ENCODE measurements at places on chromosomes 6 and 20.

DNA sequence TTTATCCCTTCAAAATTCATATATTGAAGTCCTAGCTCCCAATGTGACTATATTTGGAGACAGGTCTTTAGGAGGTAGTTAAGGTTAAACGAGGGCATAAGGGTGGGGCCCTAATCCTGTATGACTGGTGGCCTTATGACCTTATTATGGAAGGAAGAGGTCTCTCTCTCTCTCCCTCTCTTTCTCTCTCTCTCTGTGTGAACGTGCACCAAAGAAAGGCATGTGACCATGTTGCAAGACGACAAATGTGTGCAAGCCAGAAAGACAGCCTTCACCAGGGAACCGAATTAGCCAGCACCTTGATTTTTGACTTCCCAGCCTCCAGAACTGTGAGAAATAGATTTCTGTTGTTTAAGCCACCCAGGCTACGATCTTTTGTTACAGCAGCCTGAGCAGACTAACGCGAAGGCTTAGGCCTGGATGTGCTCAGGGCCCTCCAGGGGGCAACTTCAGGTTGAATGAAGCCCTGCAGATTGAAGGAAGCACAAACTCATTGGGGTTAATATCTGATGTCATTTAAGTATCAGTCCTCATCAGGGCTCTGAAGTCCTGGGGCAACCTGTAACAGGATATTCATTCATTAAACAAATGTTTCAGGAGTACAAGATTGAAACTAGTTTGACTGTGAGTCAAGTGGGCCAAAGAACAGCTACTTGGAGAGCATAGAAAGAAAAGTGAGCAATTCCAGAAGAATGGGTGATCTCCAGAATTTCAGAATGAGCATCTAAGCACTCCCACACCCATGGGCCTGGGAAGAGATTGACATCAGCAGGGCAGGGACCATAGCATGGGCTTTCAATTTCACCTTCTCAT is 157.4 kb upstream of the TNFAIP3 start:
- no peak for DNase-seq

DNA sequence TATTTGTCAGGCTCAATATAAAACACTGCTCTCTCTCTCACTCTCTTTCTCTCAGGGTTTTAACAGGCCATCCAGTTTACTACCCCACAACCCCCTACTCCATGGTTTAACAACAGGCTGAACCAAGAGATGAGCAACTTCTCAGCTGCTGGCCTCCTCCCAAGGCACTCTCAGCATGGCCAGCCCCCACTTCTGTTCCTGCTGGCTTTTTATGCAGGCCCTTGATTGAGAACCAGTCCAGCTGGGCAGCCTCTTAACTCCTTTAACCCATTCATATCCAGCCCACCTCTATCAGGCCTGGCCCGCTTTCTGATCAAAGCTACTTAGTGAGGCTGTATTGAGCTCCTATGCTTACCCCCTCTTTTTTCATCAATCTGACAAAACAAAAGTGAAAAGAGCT is 346.8 kb upstream of the POU3F2 start:
- no peak for DNase-seq

GRCh38 chr6:41045664-41046063 is 3.4 kb downstream of the TSPO2 start:
- DNase-seq: no peak

DNA sequence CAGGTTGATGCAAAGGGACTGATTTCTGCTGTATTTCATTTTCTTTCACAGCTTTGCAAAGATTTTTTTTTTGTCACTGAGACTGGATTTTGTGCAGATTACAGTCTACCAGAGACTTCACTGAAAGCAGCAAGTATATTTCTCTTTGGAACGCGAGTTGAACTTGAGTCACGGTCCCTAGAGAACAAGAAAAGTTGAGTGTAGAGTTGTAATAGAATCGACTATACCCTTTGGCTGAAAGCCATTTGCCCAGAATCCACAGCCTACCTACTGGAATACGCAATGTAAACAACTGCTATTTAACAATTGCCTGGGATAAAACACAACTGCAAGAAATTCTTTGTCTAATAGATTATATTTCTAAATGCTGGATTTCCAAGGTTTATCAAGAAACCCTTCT is 520.6 kb downstream of the HDGFL1 start:
- DNase-seq: no peak

- DNase-seq: no peak
Observed at GRCh38 chr6:101516578-101516977, 123.1 kb downstream of the GRIK2 start.

GRCh38 chr6:149513915-149514314 is 29.1 kb upstream of the ZC3H12D start:
- no peak for DNase-seq

GRCh38 chr20:10179574-10180298 is 38.9 kb upstream of the SNAP25 start:
- no peak for DNase-seq

GRCh38 chr20:49505518-49505917 is 23.1 kb upstream of the KCNB1 start:
- DNase-seq: no peak

GRCh38 chr6:57247603-57248002 is 25.5 kb upstream of the RAB23 start:
- DNase-seq: no peak

GRCh38 chr6:82073484-82073883 is 174.1 kb downstream of the IBTK start:
- no peak for DNase-seq

GRCh38 chr20:53609491-53610445 is 16.1 kb upstream of the ZNF217 start:
- DNase-seq: peak; percentile 15

GRCh38 chr20:25547063-25547462 is 38.3 kb downstream of the NINL start:
- DNase-seq: no peak

DNA sequence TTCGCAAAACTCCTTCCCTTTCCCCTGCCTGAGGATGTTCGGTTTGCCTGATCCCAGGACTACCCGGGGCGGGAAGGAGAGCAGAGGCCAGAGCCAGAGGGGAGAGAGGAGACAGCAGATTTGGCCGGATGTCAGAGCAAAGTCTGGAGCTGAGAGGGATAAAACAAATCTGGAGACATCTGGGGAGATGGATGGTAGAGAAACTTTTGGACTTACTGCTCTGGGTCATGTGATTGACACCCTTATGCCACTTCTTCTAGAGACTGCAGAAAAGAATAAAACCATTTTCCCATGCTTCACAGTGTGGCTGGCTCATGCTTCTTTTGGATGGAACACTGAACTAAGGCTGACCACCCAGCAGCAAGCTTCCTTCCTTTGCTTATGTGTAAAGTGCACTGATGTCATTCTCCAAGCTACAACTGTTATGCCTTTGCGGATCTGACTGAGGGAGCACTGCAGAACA is 174.7 kb downstream of the FOXC1 start:
- no peak for DNase-seq

DNA sequence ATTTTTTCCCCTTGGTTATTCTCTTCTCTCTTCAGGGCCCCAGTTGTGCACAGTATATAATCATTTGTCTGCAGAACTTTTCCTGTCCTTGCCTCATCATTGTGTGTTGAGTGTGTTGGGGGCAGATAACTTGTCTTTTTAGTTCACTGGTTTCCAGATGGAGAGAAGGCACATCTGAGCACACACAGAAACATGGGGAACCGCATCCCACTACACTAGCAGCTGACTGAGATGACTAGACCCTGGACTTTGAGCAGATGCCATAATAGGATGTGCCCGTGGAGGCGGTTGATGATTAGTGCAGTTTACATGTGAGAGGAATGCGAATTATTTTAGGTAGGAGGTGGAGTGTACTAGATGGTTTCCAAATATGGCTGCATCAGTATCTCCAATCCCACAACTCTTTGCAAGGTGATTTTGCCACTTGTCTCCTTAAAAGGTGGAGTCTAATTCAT is 26.5 kb upstream of the SH3BGRL2 start:
- no peak for DNase-seq

DNA sequence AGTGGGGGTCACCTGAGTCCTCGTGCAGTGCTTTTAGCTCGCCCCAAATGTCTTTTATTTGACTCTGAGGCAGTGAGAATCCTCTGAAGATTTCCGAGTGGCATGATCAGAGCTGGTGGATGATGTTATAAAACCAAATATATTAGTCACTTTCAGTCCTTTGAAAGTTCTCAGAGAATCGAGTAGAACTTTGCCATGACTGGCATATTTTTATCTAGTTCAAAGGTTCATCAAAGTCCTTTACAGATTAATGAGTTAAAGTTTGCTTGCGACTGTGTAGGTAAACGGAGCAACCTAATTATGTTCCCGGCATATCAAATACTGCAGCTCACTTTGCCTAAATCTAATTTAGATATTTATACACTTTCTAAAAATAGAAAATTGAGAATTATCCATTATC is 498.5 kb upstream of the NOX3 start:
- no peak for DNase-seq

GRCh38 chr20:37523911-37524700 is 3.1 kb downstream of the NNAT start:
- no peak for DNase-seq

DNA sequence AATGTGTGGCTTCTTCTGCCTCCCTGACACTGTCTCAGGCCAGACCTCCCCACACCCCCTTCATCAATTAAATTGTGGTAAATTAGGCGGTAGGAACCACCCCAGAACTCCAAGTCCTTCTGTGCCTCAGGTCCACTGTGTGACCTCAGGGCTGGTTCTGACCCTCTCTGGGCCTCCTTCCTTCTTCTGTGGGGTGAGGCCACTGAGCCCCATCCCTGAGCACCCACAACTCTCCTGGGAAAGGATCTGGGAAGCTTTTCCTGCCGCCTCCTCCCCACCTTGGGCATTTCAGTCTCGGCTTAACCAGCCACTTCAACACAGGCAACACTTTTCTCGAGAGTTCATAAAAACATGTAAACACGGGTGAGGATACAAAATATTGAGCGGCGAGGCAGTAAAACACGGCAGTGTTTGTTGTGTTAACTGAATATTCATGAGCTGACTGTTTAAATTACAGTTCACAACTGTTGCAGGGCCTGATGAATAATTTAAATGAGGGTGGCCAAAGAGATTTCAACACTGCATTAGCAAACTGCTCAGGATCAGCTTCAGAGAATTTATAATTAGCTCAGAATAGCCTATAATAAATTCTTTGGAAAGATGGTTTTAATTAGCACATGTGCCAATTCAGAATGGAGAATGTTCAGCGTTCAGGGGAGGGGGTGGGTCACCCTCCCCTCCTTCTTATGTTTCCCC is 112.1 kb downstream of the TOX2 start:
- no peak for DNase-seq

DNA sequence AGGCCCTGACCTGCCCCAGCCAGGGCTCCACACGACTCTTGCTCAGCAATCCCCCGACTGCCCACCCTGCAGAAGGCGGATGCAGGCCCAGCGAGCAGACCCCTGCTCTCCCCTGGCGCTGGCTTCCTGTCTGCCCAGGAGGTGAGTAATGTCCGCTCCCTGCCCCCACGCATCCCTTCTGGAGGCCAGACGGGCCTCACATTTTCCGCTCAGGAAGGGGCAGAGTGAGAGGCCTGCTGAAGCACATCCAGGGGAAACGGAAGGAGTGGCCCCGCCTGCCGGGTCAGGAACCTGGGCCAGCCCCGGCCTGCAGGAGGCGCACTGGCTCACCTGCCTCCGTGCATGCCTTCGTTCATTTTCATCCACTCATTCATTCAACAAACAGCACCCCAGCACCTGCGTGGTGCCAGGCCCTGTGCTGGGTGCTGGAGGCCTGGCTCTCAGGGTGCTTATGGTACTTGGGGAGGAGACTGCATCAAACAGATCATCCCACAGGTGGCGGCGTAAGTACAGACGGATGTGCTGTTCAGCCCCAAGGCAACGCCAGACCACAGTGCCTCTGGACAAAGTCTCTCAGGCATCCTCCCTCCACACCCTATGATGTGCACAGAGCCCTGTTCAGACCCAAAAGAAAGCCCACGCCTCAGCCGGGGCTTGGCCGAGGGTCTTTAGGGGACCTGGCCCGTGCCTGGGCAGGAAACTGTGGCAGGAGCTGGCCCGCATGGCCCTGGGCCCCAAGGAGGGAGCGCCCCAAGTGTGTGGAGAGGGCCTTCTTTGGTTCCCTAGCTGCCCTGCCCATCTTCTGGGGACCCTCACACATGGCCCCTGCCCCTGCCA is 112.1 kb downstream of the ASXL1 start:
- no peak for DNase-seq

DNA sequence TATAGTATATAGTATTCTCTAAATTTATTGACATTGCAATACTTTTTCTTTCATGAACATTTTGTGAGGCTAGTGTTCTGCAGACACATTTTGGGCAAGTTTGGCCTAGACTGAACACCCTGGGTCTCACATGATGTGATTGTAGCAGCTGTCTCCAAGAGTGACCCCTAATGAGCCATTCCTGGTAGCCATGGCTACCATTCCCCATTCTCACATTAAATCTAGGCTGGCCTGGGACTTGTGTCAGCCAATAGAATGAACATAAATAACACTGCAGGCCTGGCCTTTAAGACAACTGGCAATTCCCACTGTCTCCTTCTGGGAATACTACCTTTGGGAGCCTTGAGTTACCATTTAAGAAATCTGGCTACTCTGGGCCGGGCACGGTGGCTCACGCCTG is 38.0 kb upstream of the TASP1 start:
- no peak for DNase-seq

GRCh38 chr6:14718861-14719260 is 527.0 kb upstream of the JARID2 start:
- DNase-seq: no peak

GRCh38 chr6:130593948-130594347 is 228.1 kb downstream of the TMEM200A start:
- no peak for DNase-seq
